GF-D8 (cell line): ENCODE measurements at places on chromosomes 1 and 21.

GRCh38 chr1:101407505-101408211 lies 170.8 kb downstream of the S1PR1 start:
- DNase-seq: no peak

- no peak for DNase-seq
These were observed 34.9 kb downstream of the SIM2 start for GRCh38 chr21:36733857-36734256.

DNA sequence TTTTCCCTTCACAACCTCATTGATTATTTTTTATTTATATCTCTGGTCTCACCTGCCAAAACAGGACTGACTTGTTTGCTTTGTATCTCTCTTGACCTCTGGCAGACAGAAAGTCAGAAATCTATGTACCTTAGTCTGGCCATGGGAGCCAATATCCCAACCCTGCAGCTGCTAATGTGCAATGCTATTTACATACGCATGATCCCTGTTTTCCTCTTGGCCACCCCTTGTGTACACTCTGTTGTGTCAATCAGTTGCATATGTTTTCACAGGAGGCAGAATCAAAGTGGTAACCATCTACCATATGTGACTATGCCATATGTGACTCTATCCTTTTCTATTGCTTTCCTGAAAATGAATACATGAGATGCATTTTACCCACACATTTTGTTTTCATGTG lies 688.8 kb downstream of the PLA2G4A start:
- DNase-seq: no peak

GRCh38 chr1:62377043-62377562 lies 57.9 kb upstream of the KANK4 start:
- DNase-seq: no peak

DNA sequence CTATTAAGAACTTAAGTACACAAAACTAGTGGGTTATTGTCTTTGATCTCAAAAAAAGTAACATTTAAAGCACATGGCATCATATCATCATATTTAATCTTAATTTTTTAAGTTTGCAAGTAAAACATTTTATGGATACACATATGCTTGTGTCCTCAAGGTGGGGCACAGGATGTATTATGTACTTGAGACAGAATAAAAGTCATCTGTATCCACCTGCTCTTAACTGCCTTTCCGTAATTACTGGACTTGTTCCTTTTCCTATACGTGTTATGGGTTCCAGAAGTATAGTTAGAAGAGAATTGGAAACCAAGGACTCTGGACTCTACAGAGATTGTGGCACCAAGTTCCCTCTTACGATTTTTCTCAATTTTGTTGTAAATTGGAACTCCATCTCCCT lies 79.4 kb downstream of the FCRL5 start:
- DNase-seq: no peak
